NCI-H1930 (cell line): ENCODE measurements at places on chromosomes 7 and 10.

DNA sequence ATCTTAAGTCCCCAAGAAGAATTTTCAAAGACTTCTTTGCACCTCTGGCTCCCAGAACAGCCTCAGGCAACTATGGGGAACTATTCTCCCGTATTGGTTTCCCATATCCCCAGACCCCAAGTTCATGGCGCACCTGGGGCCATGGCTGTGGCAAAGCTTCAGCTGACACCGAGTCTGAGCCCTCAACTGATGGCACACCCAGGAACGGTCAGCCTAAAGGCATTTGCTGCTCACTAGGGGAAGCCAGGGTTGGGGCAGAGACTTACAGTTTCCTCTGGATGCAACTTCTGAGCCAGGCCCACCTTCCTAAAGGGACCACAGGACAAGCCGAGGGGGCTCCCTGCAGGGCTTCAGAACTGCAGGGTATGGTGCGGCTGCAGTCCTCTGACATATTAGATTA lies 13.7 kb upstream of the CPA1 start:
- DNase-seq = no peak

GRCh38 chr10:33878238-33878786 lies 543.8 kb upstream of the NRP1 start:
- DNase-seq = no peak

DNA sequence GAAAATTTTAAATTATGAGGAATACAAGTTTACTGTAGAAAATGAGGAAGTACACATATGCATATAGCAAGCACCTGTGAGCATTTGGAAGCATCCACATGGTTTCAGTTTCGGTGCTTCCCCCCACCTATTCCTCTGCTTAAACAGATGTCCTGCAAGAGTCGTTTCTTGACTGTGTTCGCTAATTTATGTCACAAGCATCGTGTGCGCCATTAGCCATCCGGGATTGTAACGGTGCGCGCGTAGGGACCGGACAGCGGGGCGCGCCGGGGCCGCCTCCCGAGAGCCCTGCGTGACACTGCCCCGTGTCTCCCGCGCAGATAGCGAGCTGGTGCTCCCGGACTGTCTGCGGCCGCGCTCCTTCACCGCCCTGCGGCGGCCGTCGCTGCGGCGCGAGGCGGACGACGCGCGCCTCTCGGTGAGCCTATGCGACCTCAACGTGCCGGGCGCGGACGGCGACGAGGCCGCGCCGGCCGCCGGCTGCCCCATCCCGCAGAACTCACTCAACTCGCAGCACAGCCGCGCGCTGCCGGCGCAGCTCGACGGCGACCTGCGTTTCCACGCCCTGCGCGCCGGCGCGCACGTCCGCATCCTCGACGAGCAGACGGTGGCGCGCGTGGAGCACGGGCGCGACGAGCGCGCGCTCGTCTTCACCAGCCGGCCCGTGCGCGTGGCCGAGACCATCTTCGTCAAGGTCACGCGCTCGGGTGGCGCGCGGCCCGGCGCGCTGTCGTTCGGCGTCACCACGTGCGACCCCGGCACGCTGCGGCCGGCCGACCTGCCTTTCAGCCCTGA lies 90.9 kb downstream of the NEURL1 start:
- DNase-seq = peak; percentile 71

- no peak for DNase-seq
Measured at GRCh38 chr7:30268586-30268985, 15.8 kb upstream of the ZNRF2 start.

- DNase-seq = peak; percentile 74
Measured at GRCh38 chr7:815284-816216, 16.7 kb upstream of the SUN1 start.

GRCh38 chr7:33965183-33965744 lies 59.9 kb downstream of the BMPER start:
- DNase-seq = no peak

DNA sequence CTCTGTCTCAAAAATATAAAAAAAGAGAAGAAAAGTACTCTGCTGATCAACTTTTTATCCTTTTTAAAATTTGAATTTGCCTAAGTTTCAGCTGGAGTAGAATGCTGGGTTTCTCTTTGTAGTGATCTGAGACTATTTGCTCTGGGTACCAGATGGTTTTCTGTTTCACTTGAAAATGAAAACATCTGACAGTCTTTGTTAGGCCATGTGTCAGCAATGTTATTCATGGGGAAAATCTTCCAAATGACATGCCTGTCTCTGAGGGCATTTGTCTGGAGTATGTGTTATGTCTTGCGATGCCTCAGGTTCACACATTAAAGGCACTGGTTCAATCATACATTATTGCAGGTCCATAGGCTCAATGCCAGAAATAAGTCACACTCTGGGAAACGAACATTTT lies 175.3 kb upstream of the TMEM229A start:
- DNase-seq = no peak

DNA sequence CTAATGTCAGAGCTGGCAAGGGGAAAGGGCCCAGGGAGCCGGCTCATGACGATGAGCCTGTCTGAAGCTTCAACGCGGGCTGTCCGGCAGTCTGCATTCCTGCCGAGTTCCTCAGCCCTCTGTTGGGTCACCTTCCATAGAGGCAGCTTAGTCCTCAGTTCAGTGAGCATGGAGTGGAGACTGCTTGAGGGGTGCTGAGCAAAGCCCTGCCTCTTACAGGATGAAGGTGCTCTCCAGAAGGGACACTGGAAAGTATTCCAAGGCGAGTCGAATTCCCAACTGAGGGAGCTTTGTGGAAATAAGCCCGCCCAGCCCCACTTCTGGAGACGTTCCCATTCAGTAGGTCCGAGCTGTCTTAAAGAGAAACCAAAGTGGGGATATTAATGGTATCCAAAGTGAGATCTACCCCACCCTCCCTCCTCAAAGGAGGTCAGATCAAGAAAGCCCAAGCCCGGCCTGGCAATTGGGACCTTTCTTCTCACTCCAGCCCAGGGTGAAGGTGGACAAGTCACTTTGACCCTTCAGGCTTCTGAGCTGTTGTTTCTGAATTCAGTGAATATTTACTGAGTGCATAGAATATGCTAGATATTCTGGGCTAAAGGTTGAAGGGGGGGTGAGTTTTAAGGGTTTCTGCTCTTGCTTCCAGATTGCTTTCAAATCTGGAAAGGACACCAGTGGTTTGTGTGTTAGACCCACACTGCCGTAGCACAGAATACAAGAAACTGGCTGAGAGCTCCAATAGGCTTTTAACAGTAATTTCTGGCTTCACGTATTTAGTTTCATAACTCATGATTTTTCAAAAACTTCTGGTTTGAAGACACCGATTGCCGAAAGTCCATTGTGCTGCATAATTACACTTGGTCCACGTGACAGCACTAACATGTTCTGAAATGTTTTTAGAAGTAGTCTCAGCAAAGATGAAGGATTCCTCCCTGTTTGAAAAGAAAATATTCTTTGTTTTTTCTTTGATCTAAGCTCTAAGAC lies 3.5 kb downstream of the EGFR start:
- no peak for DNase-seq
